ENCODE measurements at places on chromosomes 7 and 10.

GRCh38 chr7:129431911-129432643 is 2.2 kb upstream of the STRIP2 start:
- DNase-seq: no peak

- no peak for DNase-seq
Observed at GRCh38 chr10:125206623-125207022, 46.3 kb upstream of the CTBP2 start.

- no peak for DNase-seq
Observed at GRCh38 chr10:127496035-127496434, 53.1 kb upstream of the NPS start.

DNA sequence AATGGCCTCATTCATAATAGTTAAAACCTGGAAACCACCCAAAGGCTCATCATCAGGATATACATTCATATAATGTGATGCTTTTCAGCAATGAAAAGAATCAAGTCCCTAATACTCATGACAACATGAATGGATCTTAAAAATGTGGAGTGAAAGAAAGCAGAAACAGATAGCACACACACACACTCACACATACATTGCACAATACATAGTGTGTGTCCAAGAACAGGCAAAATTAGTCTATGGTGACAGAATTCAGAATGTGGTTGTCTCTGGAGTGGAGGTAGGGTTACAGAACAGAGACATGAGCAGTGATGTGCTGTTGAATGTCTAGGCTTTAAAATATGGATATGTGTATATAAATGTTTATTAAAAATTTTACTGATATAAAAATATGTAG is 419.9 kb upstream of the PCDH15 start:
- no peak for DNase-seq

GRCh38 chr7:98514211-98515031 is 102.7 kb upstream of the NPTX2 start:
- no peak for DNase-seq

Data from effector CD8-positive, alpha-beta T cell (primary cell).